ENCODE measurements at places on chromosomes 3 and 15. TPM values are rescaled to one million over a fixed set of nuclear protein-coding genes. Genes with fewer than 3 reads are reported as not detected.

GRCh38 chr3:191762323-191762960, 301.5 kb downstream of the PYDC2 start:
- DNase-seq, result no peak

MCF2L2 gene
- 42.0 TPM for total RNA-seq

APOD gene
- 2.9 TPM for total RNA-seq

GRCh38 chr15:48962662-48963523, 826 bp downstream of the SHC4 start:
- DNase-seq, result no peak

DNA sequence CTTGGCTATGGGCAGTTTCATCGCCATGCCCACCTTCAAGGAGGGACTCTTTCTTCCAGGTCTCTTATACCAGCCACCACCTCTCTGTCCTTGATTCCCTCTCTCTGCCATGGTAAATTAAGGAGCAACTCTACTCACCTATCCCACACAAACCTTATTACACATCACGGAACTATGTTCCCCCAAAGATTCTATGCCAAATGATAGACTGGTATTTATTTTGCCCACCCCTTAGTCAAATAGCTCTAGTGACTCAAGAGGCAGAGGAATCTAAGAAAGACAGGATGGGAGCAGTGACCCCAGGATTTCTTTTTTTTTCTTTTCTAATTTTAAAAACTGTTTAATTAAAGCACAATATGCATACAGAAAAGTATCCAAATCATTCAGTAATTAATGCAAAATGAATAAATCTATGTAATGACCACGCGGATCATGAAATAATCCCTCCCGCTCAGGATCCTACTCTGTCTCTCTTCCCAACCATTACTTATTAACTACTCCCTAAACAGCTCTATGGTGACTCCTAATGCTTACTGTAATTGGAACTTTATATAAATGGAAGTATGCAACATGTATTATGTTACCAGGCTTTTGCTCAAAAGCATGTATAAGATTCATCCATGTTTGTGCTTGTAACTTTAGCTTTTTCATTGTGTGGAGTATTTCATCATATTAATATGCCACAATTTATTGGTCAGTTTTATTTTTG, 410.8 kb upstream of the RASGRP1 start:
- DNase-seq, result no peak

GRCh38 chr3:33006571-33007286, 55.3 kb downstream of the CCR4 start:
- no peak for DNase-seq

DNA sequence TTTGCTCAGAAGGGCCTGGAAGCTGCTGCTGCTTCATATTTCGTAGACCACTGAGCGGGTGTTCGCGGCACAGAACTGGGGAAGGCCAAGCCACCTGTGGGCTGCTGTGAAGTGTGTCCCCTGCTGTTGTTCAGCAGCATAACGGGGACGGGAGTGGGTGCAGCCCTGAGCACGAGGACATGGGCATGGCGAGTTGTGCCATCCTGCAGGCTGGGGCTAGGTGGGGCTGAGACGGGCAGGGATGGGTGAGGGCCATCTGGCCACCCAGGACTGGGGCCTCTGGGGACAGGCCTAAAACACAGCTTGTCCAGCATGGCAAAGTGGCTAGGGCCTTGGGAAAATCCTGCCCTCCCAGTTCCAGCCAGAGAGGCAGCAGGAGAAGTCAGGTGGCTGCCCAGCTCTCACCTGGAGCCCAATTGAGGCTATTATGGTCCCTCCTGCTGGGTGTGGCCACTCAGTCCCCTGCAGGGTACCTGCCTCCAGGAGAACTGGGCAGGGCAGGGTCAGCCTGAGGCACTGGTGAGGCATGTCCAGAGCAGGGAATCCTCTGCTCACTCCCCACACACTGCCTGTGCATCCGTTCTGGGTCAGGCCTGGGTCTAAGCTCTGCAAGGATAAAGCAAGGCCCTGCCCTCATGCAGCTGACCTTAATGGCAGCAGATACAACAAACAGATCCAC, 29.5 kb downstream of the CFAP100 start:
- DNase-seq, result no peak

GRCh38 chr3:191094057-191094845, 104.8 kb upstream of the OSTN start:
- DNase-seq, result no peak

SIDT1 gene
- 8.2 TPM for total RNA-seq

- no peak for DNase-seq
These were observed 11.1 kb downstream of the WDR53 start for GRCh38 chr3:196557236-196557635.

DNA sequence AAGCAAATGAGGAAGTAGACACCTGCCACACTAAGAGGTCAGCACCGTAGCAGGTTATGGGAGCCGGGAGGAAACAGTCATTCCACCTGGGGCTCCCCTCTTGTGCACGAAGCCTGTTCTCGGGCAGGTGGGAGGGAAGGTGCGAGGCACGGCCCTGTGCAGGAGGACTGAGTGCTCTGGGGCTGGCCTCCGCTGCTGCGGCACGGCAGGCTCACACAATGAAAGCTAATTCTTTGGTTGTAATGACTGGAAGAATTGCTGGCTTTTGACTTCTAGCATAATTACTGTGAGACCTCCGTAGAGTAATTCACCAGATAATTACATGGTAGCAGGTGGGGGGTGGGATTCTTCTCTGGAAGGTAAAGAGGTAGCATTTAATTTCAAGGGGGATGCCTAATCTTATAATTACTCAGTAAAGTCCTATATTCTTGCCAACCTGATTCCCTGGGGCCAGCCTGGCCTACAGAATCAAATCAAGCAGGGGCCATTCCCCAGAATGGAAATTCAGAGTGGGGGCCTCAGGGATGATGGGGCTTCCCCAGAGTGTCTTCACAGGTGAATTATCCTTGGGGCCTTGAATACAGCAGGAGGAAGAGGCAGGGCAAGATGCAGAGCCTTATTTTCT, 129.1 kb downstream of the TPRA1 start:
- no peak for DNase-seq

DNA sequence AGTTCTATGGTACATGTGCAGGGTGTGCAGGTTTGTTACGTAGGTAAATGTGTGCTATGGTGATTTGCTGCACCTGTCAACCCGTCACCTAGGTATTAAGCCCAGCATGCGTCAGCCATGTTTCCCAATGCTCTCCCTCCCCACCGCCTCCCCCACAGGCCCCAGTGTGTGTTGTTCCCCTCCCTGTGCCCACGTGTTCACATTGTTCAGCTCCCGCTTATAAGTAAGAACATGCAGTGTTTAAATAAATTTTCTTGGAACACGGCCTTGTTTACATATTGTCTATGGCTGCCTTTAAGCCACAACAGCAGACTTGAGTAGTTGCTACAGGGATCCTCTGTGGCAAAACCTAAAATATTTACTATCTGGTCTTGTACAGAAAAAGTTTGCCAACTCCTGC, 41.3 kb upstream of the CORO2B start:
- DNase-seq, result no peak

- DNase-seq, result no peak
These were observed 85.9 kb upstream of the ABHD2 start for GRCh38 chr15:89002281-89002761.

DNA sequence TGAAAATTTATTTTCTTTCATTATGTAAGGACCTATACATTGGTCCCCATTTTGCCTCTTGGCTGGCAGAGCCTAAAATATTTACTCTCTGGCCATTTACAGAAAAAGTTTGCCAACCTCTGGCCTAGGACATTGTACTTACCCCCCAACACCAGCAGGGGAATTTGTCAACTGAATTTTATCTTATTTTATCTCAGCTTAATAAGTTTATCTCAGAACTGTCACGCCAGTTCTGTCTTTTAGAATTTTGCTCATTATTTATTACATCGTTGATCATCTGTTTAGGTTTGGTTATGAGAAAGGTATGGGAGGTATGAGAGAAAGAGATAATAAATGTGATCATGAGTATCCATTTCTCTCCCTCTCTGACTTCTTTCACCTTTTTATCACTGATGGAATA, 38.3 kb downstream of the CHD2 start:
- DNase-seq, result no peak

DNA sequence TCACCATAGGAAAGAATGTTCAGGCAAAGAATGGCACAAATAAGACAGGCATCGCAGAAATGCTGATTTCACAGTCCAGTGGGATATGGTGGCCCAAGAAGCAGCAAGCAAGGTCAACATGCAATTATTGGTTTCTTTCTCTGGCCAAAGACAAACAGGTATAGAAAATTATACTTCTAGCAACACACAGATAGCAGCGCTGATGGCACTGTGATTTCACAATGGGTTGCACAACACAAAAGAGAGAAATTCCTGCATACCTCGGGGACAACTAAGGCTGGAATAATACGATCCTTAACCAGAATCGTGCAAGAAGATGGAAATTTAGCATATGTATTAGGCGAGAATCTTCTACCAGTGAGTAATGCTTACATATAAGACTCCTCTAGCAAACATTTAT, 76.3 kb upstream of the NR2F2 start:
- DNase-seq, result no peak

DNA sequence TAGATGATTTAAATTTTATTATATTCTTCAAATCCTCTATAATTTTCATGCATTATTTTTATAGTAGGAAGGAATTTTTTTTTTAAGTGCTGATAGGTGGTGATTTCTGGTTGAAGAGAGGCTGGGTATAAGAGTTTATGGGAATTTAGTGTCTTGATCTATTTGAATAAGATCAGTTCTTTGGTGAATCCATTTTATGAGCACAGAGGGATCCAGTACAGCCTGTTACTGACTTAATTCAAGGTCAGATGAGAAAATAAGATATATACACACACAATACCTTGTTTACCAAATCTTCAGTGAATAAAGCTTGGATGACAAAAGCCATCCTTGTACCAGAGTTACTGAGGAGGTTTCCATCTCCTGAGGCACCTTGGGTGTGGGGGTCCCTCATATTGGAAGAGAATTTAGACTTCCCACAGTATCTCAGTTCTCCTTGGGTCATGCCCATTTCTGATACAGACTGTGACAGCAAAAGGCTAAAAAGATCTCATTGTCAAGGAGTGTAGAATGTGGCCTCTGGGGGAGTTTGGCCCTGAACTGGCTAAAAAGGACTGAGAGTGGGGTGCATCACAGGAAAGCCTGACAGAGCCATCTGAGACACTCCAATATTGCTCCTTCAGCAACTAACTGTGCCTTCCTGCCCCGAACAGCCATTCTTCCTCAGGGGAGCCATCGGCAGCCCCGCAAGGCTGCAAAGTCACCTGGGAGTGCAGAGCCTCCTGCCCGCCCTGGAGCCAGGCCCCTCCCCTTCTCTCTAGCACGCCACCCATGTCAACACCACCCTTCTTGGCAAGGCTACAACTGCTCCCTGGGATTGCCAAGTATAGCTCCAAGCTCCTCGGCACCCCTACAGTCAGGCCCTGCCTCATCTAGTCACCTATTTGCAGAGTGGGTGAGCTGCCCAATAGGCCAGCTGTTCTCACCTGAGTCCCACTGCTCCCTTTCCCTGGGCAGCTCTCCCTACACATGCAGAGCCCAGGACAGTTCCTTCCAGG, 43.1 kb upstream of the HACD2 start:
- DNase-seq, result no peak

GRCh38 chr15:40590667-40591050, 3.4 kb upstream of the KNL1 start:
- DNase-seq, result no peak

DNA sequence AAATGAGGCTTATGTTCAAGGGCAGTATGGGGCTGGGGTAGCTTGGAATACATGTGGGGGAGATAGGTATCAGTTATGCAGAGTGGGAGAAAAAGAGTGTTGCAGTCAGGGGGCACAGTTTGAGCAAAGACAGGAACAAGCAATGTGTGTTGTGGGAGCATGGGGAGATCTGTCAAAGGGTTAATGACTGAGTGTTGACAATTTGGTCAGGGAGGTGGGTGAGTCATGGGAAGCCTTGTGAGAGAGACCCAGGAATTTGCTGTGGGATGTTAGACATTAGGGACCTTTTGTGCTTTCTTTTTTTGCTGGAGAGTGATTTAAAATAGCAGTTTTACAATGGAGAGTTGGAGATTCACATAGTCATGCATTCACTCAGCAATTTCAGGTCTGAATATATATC, 221.6 kb upstream of the NR2E3 start:
- no peak for DNase-seq

Measured in frontal cortex (tissue), 4 donors.